ENCODE measurements at places on chromosomes 11 and 22.

DNA sequence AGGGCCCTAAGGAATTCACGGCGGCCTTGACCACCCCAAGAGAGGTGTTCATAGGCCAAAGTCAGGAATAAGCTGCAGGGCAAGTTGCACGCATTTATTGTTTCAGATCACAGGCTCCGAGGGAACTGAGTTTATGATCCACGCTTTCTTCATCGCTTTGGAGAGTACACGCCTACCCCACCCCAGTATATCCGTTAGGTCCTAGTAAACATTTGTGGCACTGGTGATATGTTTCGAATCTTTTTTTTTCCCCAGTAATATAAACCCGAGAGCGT, 805 bp downstream of the GANAB start:
- H3K36me3 ChIP-seq = peaks cover 49% of the 10 kb centered on the region
- no peaks in the 10 kb centered on the region for H3K27me3 ChIP-seq
- peaks cover 36% of the 10 kb centered on the region for H3K4me1 ChIP-seq

DNA sequence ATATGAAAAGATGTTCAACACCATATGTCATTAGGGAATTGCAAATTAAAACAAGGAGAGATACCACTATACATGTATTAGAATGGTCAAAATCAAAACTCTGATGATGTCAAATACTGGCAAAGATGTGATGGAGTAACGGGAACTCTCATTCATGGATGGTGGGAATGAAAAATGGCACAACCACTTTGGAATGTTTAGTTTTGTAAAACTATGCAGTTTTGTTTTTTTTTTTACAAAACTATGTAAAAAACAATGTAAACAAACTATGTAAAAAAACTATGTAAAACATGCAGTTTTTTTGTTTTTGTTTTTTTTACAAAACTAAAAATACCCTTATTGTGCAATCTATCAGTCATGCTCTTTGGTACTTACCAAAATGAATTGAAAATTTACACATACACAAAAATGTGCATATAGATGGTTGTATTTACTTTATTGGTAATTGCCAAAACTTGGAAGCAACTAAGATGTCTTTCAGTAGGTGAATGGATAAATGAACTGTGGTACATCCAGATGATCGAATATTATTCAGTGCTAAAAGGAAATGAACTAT, 5.0 kb upstream of the USP47 start:
- H3K27ac ChIP-seq = no peak overlapping the region
- H3K27me3 ChIP-seq = peaks cover 26% of the 10 kb centered on the region
- DNase-seq = no peak
- H3K36me3 ChIP-seq = no peaks in the 10 kb centered on the region
- peaks cover 6% of the 10 kb centered on the region for H3K4me1 ChIP-seq

- no peaks in the 10 kb centered on the region for H3K27me3 ChIP-seq
- no peaks in the 10 kb centered on the region for H3K36me3 ChIP-seq
- no peak overlapping the region for H3K27ac ChIP-seq
- H3K4me3 ChIP-seq = no peak overlapping the region
- no peaks in the 10 kb centered on the region for H3K4me1 ChIP-seq
- DNase-seq = no peak
Observed at GRCh38 chr11:37812281-37812880, 1214.3 kb upstream of the RAG2 start.

DNA sequence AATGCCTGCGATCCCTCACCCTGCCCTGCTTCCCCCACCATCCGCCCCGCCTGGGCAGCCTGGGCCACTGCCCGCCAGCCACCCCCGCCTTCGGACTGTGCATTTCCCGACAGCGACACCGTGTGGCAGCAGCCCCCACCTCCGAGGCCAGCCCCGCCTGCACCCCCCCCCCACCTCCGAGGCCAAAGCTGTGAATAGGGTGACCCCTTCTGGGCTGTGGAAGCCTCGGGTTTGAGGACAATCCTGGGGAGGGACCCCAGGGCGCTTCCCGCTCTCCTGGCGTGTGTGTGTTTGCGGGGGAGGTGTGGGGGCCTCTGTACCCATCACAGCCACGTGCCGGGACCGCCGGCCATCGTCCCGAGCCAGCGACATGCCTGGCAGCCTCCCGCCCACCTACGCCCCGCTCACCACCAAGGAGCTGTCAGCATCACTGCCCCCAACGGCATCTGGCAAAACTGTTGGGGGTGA, 33.8 kb upstream of the PPARA start:
- H3K4me3 ChIP-seq = no peak overlapping the region
- peak; percentile 87 for DNase-seq
- H3K27me3 ChIP-seq = no peaks in the 10 kb centered on the region
- H3K27ac ChIP-seq = no peak overlapping the region
- H3K4me1 ChIP-seq = peaks cover 9% of the 10 kb centered on the region

GRCh38 chr11:63745304-63746170, 23.0 kb downstream of the ZFTA start:
- H3K27me3 ChIP-seq = no peaks in the 10 kb centered on the region
- no peak overlapping the region for H3K4me3 ChIP-seq
- no peak overlapping the region for H3K27ac ChIP-seq

- no peak overlapping the region for H3K27ac ChIP-seq
- H3K4me1 ChIP-seq = no peaks in the 10 kb centered on the region
- no peaks in the 10 kb centered on the region for H3K36me3 ChIP-seq
- H3K27me3 ChIP-seq = peaks cover 35% of the 10 kb centered on the region
- H3K4me3 ChIP-seq = no peak overlapping the region
- DNase-seq = no peak
Observed at GRCh38 chr11:15006139-15006759, 34.1 kb upstream of the CALCA start.

DNA sequence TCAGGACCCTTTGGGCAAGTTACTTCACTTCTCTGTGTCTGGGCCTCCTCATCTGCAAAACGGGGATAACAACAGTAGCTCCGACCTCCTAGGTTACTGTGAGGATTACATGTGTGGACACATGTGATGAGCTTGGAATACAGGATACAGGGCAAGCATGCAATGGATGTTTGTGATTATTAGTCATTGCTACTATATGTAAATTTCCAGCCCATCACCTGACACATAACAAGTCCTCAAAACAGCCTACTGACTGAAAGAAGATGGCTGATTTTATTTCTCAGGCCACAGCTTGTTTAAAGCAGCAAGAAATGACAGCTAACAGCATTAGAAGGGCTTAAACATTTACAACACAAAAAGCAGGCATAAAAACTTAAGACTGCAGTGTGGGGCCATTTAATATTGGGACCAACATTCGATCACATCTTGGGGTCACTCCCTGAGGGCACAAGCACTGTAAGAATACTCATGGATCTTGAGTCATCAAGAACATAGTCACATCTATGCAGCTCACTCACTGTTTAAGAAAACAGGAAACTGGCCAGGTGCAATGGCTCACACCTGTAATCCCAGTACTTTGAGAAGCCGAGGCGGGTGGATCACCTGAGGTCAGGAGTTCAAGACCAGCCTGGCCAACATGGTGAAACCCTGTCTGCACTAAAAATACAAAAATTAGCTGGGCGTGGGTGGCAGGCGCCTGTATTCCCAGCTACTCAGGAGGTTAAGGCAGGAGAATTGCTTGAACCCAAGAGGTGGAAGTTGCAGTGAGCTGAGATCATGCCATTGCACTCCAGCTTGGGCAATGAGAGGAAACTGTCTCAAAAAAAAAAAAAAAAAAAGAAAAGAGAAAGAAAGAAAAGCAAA, 49.5 kb downstream of the ABTB2 start:
- peaks cover 43% of the 10 kb centered on the region for H3K4me1 ChIP-seq
- H3K27ac ChIP-seq = no peak overlapping the region
- no peak overlapping the region for H3K4me3 ChIP-seq
- no peak for DNase-seq
- no peaks in the 10 kb centered on the region for H3K36me3 ChIP-seq
- H3K27me3 ChIP-seq = peaks cover 5% of the 10 kb centered on the region

GRCh38 chr11:15186146-15186545, 71.4 kb downstream of the INSC start:
- H3K27me3 ChIP-seq = peaks cover 13% of the 10 kb centered on the region
- H3K4me3 ChIP-seq = no peak overlapping the region
- DNase-seq = no peak
- H3K36me3 ChIP-seq = no peaks in the 10 kb centered on the region
- H3K27ac ChIP-seq = no peak overlapping the region
- H3K4me1 ChIP-seq = no peaks in the 10 kb centered on the region

DNA sequence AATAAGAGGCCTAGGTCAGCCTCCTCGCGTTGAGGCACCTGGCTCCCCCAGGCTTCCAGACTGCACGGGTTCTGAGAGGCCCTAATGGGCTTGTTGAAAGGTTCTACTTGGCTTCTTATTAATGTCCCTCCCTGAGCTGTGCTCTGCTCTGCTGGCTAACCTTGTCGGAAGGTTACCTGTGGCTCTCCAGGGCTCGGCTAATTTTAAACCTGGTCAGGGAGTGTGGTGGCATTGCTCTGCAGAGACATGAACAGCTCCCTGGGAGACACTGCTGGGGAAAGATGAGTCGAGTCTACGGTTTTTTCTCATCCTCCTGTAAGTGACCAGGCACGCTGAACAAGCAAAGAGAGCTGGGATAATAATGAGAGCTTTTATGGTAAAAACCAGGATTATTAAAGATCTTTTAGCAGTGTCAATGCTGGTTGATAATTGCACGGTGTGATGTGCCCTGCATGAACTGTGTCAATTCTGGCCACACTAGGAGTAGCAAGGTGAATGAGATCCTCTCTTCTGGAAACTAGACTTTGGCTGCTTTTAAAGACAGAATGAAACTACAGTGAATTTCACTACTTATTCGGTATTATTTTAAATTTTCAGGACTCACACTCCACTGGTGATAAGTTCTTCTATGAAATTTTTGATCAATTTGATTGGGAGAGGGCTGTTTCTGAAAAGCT, 70.7 kb downstream of the TEAD1 start:
- no peaks in the 10 kb centered on the region for H3K4me1 ChIP-seq
- H3K4me3 ChIP-seq = no peak overlapping the region
- no peak overlapping the region for H3K27ac ChIP-seq
- no peak for DNase-seq
- H3K27me3 ChIP-seq = peaks cover 16% of the 10 kb centered on the region

DNA sequence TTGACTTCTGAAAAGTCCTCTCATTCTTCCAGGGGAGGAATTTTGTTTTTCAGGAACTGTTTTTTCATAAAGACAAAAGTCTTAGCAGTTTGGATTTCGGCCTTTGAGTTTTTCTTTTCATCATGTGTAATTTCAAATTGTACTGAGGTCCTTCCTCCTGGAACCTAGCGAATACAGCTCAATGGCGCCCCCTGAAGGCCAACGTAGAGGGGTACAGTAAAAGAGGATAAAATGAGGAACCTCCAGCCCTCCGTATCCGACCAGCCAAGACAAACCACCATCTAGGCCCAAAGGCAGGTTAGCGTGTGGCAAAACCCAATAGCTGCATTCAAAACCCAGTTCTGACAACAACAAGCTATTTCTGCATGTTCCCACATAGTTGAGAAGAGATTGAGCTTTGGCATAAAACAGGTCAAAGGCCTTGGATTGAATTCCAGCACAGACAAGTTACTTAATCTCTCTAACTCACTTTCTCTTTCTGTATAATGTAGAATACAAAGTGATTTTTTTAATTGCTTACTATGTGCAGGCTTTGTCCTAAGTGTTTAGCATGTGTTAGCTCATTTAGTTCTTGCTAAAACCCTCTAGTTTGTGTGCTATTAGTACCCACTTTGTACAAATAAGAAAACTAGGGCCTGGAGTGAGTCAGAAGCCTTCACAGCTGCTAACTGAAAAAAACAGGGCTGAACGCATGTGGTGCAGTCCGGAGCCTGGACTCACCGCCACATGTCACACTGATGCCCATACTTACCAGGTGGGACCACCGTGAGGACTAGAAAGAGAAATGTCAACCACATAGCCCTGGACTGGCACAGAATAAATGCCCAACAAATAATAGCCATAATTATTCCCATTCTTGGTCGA, 43.2 kb upstream of the ETS1 start:
- peaks cover 69% of the 10 kb centered on the region for H3K4me1 ChIP-seq
- peaks cover 4% of the 10 kb centered on the region for H3K36me3 ChIP-seq
- peak overlapping the region; percentile 72 for H3K4me3 ChIP-seq
- H3K27ac ChIP-seq = peak overlapping the region; percentile 84

- H3K4me3 ChIP-seq = no peak overlapping the region
- H3K36me3 ChIP-seq = no peaks in the 10 kb centered on the region
- H3K27ac ChIP-seq = no peak overlapping the region
- no peak for DNase-seq
- peaks cover 44% of the 10 kb centered on the region for H3K27me3 ChIP-seq
Observed at GRCh38 chr11:46279126-46280099, 2.0 kb downstream of the CREB3L1 start.

GRCh38 chr11:121886005-121886734, 229.8 kb downstream of the BLID start:
- no peak for DNase-seq
- no peaks in the 10 kb centered on the region for H3K27me3 ChIP-seq
- no peak overlapping the region for H3K27ac ChIP-seq
- no peaks in the 10 kb centered on the region for H3K4me1 ChIP-seq
- H3K4me3 ChIP-seq = no peak overlapping the region
- no peaks in the 10 kb centered on the region for H3K36me3 ChIP-seq

DNA sequence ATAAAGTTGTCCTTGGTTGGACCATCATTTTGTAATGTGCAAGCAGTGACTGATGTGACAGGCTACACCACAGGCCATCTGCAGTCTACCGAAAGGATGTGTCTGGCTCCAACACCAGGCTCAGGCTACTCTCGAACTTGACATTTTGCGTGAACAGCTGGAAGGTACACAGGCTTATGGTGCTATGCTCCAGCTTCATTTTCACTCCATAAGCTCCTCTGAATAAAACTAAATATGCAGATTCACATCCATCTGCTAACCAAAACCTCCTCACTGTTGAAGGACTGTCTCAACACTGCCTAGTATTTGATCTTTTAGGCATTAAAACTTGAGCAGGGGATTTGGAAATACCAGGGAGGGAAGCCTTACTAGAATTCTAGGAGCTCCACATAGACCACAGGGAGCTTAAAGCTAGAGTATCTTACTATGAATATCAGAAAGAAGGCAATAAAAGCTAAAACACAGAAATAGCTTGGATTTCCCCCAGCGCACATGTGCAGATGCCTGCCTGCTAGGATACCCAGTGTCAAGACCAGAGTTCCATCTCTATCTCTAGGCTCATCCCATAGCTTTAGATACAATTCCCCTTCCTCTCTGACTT, 383.9 kb upstream of the FAT3 start:
- no peak for DNase-seq
- no peaks in the 10 kb centered on the region for H3K27me3 ChIP-seq
- no peaks in the 10 kb centered on the region for H3K4me1 ChIP-seq
- H3K27ac ChIP-seq = no peak overlapping the region
- H3K4me3 ChIP-seq = no peak overlapping the region

- H3K4me1 ChIP-seq = peaks cover 29% of the 10 kb centered on the region
- no peak overlapping the region for H3K4me3 ChIP-seq
- H3K27ac ChIP-seq = no peak overlapping the region
Observed at GRCh38 chr11:12167061-12168000, 56.9 kb downstream of the MICAL2 start.

- peaks cover 25% of the 10 kb centered on the region for H3K27me3 ChIP-seq
- peak overlapping the region; percentile 83 for H3K27ac ChIP-seq
- no peaks in the 10 kb centered on the region for H3K36me3 ChIP-seq
Observed at GRCh38 chr22:17118342-17118741, 2.8 kb downstream of the TMEM121B start.
